ENCODE measurements at places on chromosomes 1 and 21. TPM values are rescaled to one million over a fixed set of nuclear protein-coding genes. Genes with fewer than 3 reads are reported as not detected.
A peak's percentile ranks its signal among the peaks of the same experiment; 100 is the strongest.

The C21orf91 gene
- polyA plus RNA-seq, result 28.2 TPM

The FAM151A gene
- polyA plus RNA-seq, result 0.07 TPM

DNA sequence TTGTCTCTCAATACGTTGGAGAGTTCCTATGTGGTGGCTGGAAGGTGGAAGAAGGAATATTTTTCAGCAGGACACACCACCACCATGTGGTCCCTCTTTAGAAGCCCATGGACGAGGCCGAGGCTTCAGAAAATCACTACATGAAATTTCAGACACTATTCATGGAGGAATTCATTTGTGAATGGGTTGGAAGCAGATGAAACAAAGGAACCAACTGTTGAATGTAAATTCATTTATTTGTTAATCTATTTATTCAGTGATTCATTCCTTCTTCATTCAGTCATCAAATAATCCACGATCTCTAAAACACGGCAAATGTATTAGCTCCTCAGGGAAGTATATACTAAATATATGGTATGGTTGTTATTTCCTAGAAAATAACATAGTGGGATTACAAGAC is 12.2 kb downstream of the SLC35F3 start:
- no peak for DNase-seq

DNA sequence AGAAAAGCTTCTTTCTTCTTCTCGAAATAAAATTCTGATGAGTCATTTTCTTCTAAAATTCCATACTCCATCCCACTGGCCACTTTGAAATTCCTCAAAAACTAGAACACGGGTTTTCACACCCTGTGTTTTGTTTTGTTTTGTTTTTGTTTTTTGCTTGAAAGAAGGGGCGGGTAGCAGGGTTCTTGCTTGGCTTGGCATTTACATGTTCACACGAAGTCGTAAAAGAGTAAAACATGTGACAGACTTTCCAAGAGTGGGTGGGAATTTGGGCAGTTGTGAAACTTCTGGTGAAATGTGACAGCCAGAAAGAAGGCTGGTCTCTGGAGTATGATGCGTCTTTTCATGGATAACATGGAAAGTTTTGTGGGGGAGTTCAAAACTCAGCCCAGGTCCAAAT is 47.1 kb upstream of the FMN2 start:
- DNase-seq, result no peak

DNA sequence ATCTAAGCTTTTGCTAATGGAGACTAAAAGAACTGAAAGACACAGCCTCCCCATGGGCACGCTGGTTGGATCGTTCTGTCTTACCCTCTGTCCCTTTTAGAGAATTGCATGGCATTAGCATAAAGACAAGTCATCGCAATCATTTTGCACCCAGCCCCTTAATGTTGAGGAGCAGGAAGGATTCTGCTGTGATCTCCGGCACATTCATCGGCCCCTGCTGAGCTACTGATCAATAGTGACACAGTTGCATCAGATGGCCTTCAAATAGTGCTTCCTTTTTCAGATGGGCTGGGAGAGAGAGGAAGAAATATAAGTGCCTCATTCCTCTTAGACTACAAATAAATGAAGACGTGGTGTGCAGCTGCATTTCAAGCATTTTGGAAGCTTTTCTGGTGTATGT is 75.4 kb downstream of the NOS1AP start:
- DNase-seq, result no peak

DNA sequence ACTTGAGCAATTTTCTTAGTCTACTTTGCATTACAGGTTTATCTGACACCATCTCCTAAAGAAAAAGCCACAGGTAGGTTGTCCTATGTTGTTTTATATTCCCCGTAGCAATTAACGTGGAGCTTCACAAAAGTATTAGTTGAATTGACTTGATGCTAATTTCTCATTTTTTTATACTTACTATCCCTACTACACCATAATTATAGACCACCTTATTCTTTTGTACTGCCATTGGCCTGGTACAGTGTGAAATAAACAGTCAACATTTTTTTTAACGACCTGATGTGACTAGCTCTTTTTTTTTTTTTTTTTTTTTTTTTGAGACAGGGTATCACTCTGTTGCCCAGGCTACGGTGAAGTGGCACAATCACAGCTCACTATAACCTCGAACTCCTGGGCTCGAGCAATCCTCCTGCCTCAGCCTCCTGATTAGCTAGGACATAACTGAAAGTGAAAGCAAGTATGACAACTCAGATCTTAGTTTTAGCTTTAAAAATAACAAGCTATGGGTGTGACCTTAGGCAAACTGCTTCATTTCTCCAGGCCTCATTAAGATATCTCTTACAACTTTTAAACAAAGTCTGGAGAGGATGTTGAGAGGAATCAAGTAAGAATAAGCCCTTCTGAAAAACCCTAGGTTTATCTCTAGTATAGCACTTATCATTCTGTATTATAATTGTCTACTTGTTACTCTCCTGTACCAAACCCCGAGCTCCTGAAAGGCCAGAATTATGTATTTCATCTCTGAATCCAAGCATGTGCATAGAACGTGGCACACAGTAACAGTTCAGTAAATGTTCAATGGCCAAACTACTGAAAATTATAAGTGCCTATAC is 49.5 kb downstream of the LUZP1 start:
- no peak for DNase-seq

DNA sequence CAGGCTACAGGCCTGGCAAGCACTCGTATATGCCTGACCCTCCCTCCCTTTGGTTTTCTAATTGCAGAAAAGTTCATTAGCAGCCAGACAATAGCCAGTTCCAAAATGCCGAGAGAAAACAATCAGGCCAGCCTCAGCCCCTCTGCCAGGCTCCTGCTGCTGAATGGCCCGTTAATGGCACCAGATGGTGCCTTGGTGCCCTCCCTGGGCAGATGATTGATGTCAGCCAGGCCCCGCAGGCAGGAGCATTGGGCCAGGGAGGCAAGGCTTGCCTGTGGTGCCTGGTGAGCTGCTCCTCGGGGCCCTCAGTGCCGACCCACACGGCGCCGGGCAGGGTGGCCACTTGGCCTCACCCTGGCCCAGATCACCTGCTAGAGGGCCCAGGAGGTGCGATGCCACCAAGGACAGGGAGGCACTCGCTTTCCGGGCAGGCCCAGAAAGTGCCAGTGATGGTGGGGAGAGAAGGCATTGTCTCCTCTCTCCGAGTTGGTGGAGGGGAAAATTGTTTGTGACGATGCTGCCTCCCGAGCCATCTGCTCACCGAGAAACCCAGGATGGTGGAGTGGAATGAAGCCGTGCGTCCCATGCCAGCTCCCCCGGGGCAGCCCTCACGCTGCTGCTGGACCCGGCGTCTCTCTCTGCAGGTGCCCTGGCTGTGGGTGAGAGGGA is 28.1 kb downstream of the QSOX1 start:
- DNase-seq, result no peak

GRCh38 chr1:203168256-203168786 is 7.3 kb downstream of the MYBPH start:
- no peak for DNase-seq

- no peak for DNase-seq
Measured at GRCh38 chr21:41518757-41519156, 10.8 kb upstream of the TMPRSS2 start.

DNA sequence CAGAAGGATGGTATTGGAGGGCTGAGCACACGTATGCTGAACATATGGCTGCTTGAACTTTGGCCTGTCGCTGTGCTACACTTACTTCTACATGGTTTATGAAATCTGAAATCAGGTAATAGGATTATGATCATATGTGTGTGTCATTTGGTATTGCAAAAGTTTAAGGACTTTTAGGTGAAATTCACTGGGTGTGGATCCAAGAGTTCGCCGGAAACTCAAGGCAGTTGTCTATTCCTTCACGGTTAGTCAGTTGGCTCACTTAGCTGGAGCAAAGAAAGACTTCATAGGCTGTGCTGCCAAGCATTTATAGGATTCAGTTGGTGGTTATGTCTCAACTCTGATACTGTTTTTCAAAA is 927 bp downstream of the UAP1 start:
- DNase-seq, result no peak

GRCh38 chr1:112855152-112855828 is 100.7 kb downstream of the SLC16A1 start:
- DNase-seq, result no peak

- DNase-seq, result no peak
Measured at GRCh38 chr1:11654939-11655808, 497 bp downstream of the FBXO44 start.

DNA sequence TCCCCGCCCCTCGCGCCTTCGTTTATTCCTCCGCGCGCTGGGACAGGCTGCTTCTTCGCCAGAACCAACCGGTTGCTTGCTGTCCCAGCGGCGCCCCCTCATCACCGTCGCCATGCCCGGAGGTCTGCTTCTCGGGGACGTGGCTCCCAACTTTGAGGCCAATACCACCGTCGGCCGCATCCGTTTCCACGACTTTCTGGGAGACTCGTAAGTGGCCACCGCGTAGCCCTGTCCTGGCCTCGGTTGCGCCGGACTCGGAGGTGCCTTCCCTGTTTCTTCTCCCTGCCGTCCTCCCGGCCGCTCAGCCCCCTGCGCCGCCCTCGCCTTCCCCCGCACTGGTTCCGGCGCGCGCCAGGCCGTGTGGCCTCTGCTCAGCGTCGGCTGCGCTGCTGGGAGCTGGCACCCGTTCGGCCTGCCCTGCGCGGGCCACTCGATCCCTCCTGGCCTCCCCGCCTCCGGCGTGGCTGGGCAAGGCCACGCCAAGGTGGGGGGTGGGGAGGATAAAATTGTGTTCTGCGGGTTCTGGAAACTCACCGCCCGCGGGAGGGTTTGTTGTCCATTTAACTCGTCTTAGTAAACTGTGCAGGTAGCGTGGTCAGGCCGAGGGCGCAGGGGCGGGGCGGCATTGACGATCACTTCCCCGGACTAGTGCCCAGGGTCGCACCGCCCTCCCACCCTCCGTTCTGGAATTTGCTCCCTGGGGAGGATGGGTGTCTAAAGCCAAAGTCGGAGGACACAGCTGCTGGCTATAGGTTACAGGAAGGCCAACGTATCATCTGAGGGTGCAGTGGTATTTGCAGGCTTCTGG is at the start of gene PRDX6:
Gene PRDX6, plus strand, starts transcription at position 50 of the 808 bp plus-strand sequence. Its CDS starts 63 bp downstream, at position 113.
- peak; percentile 23 for DNase-seq

DNA sequence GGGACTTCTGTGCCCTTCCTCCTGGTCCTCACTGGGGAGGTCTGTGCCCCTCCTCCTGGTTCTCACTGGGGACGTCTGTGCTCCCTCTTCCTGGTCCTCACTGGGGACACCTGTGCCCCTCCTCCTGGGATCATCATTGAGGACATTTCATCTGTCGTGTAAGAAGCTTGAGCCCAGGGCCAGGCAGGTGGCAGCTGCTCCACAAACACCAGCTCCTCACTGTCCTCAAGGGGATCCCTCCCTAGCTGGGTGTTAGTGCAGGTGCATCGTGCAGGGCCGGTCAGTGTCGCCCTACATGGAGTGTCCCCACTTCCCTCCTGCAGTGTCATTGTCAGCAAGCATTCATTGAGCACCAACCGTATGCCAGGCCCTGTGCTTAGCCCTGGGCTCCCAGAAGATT is 312.7 kb downstream of the PTPRU start:
- no peak for DNase-seq

All from keratinocyte (primary cell).